ENCODE measurements at places on chromosomes 1 and 21. TPM values are rescaled to one million over a fixed set of nuclear protein-coding genes. Genes with fewer than 3 reads are reported as not detected.
A peak's percentile ranks its signal among the peaks of the same experiment; 100 is the strongest.

DNA sequence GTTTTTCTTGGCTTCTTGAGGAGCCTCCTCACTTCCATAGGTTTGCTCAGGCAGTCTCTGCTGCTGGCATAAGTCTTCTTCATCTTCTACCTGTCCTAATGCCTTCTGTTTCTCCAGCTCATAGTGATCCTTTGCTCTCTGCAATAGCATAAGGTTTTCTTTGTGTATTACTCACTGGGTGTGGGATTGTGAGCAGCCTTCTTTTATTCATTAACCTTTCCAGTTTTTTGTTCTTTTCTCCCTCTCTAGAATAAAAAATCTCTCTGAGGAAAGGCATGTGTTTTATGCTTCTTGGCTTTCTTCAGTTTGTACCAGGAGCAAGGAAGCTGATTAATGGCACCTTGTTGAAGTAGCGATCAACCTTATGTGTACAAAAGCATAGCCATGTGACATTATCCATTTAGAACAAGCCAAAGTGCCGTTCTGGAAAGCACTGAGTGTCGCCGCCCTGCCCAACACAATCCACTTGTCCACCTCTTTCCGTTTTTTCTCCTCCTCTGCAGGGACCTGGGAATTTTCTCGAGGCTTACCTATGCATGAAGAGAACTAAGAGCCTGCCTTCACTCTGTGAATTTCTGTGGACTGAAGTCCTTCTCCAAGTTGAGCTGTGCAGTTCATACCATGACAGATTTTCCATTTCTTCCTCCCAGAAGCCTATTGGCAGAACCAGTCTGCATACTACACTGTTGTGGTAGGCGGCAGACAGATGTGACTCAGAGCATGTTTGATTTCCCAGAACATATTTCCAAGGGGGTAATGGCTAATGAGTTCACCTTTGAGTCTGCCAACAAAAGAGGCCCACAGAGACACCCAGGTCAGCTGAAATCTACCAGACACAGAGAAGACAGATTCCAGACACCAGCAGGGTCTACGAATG, 39.0 kb downstream of the DPT start:
- DNase-seq = no peak

- no peak for DNase-seq
Observed at GRCh38 chr1:28062806-28063205, 25.6 kb downstream of the EYA3 start.

DNA sequence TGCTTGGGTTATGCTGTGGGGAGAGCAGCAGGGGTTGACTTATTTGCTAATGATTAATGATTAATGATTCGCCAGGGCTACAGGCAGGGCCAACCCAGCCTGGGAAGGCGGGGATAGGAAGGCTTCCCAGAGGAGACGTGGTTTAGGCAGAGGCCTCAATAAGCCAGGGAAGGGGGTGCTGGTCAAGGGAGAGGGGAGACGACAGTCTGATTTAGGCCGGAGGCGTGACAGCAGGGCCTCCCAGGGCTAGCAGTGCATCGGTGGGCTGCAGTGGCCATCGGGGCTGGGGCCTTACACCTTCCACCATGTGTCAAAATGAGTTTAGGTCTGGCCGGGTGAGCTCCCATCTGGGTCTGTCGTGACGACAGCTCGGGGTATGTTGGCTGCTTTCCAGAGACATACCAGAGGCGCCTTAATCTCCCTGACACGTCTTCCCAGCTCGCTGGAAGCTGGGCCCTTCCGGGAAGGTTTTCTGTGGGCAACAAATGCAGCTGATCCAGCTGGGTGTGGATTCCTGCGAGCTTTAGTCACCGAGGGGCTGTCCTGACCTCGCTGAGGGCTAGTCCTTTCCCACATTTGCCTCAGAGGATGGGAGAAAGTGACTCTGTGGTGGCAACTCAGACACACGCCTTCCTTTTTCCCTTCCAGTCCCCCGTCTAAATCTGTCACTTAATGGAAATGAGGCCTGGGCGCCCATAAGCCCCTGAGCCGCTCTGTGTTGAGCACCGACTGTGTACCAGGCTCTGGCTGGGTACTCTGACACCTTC, 3.7 kb upstream of the SLC1A7 start:
- DNase-seq = no peak

GRCh38 chr1:35702508-35702907, 16.2 kb downstream of the C1orf216 start:
- no peak for DNase-seq

- DNase-seq = peak; percentile 93
Observed at GRCh38 chr1:148388260-148389026, 94.7 kb downstream of the PPIAL4G start.

DNA sequence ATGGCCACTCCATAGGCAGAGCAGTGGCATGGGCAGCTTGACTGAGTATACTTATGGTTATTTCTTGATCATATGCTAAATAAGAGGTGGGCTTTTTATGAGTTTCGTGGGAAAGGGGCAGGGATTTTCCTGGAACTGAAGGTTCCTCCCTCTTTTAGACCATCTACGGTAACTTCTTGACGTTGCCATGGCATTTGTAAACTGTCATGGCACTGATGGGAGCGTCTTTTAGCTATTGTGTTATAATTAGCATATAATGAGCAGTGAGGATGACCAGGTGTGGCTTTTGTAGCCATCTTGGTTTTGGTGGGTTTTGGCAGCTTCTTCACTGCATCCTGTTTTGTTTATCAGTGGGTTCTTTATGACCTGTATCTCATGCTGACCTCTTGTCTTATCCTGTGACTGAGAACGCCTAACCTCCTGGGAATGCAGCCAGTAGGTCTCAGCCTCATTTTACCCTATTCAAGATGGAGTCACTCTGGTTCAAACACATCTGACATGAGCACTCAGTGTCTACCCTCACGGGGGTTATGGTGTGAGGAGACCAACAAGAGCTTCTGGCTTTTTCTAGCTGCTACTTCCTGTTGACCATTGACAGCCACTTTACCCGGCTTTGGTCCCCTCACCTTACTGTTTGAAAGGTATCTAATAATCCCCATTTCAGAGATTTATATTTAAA, 71.7 kb downstream of the GALNT2 start:
- no peak for DNase-seq

- no peak for DNase-seq
Observed at GRCh38 chr1:28309702-28310101, 19.1 kb upstream of the MED18 start.

- DNase-seq = no peak
Observed at GRCh38 chr1:223650465-223650864, 15.0 kb downstream of the CAPN8 start.

Gene INSRR
- not detected for total RNA-seq

- no peak for DNase-seq
Observed at GRCh38 chr21:26881504-26882228, 36.5 kb upstream of the ADAMTS1 start.

DNA sequence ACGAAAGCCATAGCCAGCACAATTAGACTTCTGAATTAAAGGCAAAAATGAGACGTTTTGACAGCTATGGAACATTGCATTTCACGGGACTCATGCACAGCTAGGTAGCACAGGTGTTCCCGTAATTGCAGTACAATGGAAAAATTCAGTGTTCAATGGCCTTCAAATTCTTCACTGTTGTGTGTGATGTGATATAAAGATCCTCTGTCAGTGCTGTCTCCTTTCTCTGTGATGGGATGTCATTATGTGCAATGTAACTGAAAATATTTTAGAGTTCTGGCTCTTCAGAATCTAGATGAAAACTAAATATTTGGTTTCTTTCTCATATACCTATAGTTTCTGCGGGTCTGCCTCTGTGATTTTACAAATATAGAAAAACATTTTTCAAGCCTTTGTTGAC, 1599.7 kb downstream of the MRPL39 start:
- no peak for DNase-seq

DNA sequence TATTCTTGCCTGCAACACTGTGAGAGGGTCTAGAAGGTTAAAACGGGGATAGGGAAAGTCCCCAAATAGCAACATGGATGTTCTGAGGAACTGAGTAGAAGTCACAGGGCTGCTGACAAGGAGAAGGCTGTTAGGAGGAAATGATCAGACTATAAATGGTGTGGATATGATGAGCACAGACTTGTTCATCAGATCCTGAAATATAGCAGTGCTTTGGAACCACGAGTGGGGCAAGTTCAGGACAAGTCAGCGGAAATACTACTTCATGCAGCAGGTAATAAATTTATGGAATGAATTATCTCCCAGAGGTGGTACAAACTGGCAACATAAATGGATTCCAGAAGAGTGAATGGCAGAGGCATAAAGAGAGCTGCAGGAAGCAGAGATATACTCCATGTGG, 3.2 kb upstream of the KIAA0040 start:
- peak; percentile 45 for DNase-seq

DNA sequence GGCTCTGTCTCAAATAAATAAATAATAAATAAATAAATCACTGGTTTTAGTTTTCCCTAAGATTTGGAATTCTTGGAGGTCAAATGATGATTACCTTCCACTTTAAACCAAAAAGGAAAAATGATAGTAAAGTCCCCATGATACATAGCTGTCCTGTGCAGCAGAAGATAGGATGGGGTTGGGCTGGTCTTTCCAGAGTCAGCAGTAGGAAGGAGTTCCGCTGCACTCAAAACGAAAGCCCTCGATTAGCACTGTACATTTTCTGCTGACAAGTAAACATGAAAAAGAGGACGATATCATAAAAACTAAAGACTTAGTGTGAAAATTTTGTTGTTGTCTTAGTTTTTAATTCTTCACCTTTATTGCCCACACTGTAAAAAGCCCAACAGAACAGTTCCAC, 79.7 kb downstream of the ATP5PO start:
- no peak for DNase-seq

DNA sequence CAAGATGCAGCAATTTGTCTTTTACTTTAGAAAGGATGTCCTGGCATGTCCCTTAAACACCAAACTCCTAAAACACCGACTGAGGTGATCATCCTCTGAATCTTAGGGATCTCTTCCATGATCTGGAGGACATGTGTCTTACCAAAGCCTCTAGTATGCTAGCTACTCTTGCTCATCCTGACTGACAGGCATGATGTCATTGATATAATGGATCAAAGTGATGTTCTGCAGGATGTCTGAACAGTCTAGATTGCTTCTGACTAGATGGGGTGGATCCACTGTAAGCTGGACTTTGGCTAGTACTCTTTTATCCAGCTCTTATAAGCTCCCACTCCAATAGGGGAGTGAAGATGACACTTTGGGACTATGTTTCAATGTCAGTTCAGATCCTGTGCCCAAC, 11.3 kb upstream of the CGN start:
- DNase-seq = no peak

GRCh38 chr1:59769736-59770095, 45.0 kb upstream of the HOOK1 start:
- no peak for DNase-seq

DNA sequence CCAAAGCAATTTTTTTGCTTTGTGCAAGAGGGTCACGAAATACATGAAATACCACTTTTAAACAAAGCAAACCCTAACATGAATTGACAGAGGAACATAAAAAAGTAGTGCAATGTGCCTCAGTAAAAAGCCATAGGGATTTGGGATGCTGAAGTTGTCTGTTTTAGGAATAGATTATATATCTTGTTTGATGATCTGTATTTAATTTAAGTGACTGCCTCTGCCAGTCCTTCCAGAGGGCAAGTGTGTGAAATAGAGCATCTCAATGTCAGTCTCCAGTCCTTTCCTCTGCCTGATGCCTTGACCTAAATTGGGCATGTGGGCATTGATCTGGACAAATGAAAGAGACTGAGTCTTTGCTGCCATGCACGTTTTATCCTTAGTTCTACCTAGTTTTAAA, 222.8 kb downstream of the PTPRC start:
- no peak for DNase-seq

Gene SETSIP
- total RNA-seq = not detected

DNA sequence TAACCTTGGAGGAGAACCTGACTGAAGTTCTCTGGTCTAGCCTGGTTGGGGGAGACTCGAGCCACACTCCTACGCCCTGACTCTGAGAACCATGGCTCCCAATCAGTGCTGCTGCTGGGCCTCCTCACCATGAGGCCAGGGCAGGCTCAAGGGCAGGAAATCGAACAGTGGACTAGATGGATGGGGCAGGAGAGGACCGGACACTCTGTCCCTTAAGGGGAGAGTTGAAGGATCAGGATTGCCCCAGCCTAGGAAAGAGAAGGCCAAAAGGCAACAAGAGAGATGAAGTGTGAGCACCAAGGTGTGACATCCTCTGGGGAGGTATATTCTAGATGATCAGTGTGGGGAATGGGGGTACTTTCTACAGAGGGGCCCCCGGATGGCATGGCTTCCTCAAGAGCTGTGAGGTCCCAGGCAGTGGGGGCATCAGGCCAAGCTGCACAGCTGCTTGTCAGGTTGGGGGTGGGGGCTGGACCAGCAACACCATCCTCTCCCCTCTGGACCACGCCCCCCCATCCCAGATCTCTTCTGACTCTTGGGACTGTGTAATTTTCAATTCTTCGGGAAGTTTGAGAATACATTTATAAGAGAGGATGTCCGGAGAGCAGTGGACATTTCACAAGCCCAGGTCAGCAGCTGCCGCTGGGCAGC, 34.0 kb downstream of the MX1 start:
- no peak for DNase-seq

Gene KRTAP12-2
- total RNA-seq = not detected

Gene SLC44A3
- not detected for total RNA-seq

DNA sequence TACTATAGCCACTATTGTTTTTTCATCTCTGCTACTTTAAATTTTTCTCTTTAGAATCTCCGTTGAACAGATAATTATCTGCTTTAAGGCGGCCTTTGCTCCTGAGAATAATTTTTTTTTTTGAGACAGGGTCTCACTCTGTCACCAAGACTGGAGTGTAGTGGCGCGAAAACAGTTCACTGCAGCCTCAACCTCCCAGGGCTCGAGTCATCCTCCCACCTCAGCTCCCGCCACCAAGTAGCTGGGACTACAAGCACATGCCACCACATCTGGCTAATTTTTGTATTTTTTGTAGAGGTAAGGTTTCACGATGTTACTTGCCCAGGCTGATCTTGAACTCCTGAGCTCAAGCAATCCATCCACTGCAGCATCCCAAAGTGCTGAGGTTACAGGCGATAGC, 28.6 kb downstream of the TRIT1 start:
- DNase-seq = no peak

DNA sequence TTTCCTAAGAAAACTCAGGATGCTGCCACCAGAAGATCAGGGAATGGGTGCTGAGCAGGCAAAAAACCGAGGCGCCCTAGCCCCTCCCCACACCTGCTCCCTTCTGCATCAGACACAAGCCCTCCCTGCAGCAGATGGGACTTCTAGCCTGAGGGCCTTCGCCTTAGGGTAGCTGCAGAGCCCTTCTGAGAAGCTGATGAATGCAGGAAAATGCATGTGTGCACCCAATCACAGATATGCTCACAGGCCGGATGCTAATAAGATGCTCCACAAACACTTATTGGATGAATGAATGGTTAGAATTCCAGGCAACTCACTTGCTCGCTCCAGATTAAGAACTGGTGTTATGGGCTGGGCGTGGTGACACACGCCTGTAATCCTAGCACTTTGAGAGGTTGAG, 6.8 kb upstream of the C1orf210 start:
- DNase-seq = no peak

- no peak for DNase-seq
Observed at GRCh38 chr1:179230721-179231120, 1.2 kb upstream of the ABL2 start.

DNA sequence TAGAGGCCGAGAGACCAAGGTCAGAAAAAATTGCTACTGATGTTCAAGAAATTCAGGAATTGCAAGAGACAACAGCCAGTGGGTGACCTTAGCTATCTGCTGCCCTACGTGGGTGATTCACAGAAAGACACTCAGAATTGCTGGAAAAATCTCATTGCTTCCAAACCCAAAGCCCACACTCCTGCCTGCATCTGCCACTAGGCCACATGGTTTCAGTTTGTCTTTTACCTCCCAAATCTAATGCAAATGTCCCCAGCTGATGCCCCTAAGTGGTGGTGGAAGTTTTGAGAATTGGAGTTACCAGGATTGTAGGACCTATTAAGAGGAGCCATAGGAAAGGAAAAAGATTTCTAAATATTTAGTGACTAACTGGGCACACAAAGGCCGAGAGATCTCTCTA, 341.5 kb upstream of the CHRM3 start:
- DNase-seq = no peak
